ENCODE measurements at places on chromosomes 13 and 19.
A peak's percentile ranks its signal among the peaks of the same experiment; 100 is the strongest.

GRCh38 chr13:109665240-109665639 is 121.1 kb downstream of the IRS2 start:
- no peak for DNase-seq

- no peak for DNase-seq
Observed at GRCh38 chr13:84445776-84446175, 563.5 kb upstream of the SLITRK1 start.

GRCh38 chr13:25204863-25205262 is 32.8 kb upstream of the AMER2 start:
- no peak for DNase-seq

- DNase-seq: no peak
Observed at GRCh38 chr19:43575955-43576878, 616 bp downstream of the PINLYP start.

- DNase-seq: no peak
Observed at GRCh38 chr13:81874253-81874652, 1533.3 kb upstream of the SPRY2 start.

DNA sequence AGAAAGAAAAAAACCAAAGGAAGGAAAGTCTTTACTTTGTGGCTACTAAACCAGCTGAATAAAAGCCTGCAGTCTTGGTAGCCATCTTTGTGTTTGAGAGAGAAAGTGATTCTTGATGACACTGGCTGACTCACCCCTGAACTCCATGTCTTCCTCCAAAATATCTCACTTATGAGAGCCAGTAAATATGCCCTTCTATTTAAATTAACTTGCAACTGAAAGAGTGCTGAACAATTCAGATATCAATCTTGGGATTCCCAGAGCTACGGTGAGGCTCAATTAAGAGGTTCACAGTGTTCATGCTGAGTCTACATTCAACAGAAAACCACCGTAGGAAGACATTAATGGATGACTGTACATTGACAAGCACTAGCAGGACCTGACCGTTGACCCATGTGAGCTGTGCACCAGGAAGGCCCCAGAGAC is 57.9 kb downstream of the KCTD12 start:
- DNase-seq: no peak

GRCh38 chr13:55727683-55728082 is 1413.0 kb upstream of the PRR20A start:
- no peak for DNase-seq

GRCh38 chr19:19062454-19063182 is 1.2 kb upstream of the SLC25A42 start:
- DNase-seq: no peak

GRCh38 chr13:90933097-90933826 is 414.2 kb upstream of the MIR17HG start:
- DNase-seq: no peak

DNA sequence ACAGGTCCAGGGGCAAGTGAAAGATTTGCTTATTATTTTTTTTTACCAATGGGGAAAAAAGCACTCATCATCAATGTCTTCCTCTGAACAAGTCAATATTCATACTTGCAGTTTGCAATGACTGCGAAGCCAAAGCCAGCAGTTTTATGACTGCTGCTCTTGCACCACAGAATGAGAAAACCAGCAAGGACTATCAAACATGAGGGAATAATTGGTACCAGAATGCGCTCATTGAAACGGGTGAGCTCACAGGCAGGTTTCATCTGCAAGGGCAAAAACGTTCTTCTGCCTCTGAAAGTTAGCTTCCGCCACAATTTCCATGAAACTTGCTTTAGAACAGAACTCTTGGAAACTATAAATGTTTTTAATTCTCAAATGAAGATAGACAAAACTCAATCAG is 5.5 kb downstream of the DLEU7 start:
- no peak for DNase-seq

DNA sequence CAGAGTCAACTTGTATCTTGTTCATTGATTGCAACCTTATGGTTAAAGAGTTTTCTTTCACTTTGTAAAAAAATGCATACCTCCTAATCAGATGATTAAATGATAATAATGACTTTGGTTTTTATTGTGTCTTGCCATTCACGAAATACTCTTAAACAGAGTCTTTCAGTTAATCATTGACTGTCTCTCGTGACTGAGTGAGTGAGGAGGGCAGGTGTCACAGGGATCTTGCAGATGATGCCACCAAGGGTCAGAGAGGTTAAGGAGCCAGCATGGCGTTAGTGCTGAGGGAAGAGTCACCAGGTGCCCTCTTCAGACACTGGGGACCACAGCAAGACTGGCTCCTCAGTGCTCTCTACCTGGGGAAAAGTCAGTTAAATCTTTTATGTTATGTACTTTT is 8.0 kb downstream of the GPATCH1 start:
- no peak for DNase-seq

- DNase-seq: peak; percentile 57
Observed at GRCh38 chr13:49997955-49998354, 1.1 kb downstream of the TRIM13 start.

DNA sequence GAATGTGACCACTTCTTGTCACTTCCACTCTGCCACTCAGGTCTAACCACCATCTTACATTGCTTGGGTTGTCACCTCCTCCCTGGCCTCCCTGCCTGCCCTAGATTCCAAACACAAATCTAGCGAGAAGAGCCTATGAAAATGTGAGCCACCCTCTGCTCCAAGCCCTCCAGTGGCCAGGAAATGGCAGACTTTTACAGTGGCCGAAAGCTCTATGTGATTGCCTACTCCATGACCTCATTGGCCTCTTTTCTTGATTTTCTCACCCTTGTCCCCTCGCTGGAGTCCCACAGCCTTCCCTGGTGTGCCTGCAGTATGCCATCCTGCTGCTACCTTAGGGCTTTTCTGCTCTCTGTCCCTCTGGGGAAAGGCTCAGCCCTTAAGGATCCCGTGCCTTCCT is 84.2 kb downstream of the LRCH1 start:
- DNase-seq: no peak

- no peak for DNase-seq
Observed at GRCh38 chr13:50374517-50374916, 359.3 kb downstream of the KCNRG start.

DNA sequence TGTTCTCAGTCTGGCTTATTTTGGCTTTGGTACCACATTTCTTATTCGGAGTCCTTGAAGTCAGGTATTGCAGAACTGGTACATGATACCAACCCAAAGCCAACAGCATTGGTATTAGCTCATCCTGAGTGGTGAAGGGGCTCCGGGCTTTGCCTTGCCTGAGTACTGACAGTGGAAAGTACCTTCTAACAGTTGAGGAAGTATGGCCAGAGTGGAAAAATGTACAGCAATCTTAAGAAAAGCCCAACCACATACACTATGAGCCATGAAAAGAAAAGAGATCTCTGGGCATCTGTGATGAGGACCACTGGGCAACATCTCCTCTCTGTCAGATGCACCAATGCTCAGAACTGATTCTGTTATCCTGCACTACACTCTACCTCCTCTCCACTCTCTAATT is 8.3 kb downstream of the LCP1 start:
- DNase-seq: no peak

DNA sequence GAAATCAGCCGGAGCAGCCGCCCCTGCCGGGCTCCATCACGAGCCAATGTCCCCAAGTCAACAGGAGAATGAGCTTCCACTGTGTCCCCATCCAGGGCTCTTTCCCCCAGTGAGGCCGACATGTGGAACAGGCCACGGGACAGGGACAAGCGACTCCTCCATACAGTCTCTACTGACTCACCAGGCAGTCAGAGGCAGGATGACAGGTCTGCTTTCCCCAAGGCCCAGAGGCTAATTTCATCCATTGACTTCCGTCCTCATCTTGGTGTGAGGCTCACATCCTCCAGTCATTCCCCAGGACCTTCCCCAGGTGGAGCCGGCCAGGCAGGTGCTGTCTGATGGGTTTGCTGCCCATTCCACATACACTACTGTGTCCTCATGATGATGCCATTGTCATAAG is 3.5 kb downstream of the CEACAM6 start:
- no peak for DNase-seq

DNA sequence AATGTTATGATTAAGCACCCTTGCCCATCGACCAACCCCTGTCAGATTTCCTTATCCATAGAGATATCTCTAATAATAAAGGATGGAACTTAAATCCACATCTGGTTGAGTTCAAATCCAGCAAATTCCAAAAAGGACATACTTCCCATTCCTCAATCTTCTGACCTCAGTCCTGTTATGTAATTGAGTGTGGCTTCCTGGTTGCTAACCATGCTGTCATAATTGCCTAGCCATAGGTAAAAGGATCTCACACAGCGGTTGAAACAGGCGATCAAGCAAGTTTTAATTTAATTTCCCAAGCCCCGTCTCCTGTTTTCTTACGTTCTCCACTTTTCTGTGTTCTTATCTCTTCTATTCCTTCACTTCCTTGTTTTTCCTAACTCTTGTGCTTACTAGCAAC is 550.3 kb downstream of the GPC6 start:
- no peak for DNase-seq

GRCh38 chr13:67298297-67298696 is 68.2 kb upstream of the PCDH9 start:
- no peak for DNase-seq

DNA sequence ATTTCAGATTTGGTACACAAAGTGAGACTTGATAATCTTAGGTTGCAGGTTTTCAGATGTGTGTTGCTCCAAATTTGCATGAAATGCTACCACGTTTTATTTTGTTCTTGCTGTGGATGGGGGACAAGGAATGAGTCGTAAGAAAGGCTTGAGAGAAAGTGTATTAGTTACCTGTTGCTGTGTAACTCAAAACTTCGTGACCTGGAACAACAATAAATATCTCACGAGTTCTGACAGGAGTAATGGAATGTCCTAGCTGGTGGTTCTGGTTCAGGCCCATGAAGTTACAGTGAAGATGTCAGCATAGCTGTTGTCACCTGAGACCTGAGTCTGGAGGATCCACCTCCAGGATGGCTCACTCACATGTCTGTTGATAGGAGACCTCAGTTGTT is 1.2 kb downstream of the ZNF8 start:
- DNase-seq: no peak

- no peak for DNase-seq
Observed at GRCh38 chr19:38564981-38565690, 52.6 kb downstream of the MAP4K1 start.

DNA sequence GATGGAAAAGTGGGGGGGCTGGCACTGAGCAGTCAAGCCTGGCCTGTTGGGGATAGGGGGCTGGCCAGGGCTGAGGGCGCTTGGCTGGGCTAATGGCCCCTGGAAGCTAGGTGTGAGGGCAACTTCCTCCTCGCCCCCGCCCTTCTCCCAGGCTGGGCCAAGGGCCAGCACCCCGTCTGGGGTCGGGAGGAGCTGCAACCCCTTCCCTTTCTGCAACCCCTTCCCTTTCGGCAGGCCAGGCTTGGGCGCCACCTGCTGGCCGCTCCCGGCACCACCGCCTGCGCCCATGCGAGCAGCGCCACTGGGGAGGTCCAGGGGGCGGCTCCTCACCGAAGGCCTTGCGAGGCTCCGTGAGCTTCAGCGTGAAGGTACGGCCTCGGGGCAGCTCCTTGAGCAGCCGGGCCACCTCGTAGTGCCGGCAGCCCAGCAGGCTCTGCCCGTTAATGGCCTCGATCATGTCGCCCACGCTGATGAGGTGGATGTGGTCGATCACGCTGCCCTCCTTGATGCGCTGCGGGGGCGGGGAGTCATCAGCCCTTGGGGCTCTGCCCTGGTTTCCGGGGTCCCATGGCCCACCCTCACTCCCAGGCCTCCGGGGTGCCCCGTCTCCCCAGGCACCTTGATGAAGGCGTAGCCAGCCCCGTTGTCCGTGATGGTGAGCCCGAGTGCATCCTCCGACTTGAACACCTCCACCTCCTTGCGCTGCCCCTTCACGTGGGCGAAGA is 5.0 kb upstream of the PTGER1 start:
- DNase-seq: no peak

DNA sequence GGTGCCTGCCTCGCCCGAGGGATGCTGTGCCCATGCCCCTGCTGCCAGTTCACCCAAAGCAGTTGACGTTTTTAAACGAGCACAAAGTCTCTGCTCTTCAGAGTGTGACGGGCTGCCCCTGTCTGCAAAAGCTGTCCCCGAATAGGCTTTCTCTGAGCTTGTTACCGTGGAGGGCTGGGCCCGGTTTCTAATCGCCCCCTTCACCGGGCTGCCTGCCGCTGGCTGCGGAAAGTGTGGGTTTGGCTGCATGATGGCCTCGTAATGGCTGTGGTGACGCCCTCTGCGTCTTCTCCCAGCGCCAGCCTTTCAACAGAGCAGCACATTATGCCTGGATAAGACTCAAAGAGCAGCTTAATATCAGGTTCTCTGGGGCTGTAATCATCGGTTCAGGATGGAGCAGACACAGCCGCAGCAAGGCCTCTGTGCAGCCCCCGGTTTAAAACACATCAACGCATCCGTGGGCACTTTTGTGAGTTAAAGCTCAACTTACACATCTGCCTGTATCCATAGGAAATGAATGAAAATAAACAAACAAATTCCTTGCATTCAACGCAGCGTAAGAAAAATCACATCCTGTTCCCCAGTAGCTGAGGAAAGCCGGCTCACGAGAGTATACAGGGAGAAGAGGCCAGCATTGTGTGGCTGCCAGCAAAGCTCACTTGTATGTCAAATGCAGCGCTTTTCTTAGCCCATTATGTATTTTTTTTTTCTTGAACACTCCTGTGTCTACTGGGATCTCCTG is 166.4 kb upstream of the SOX1 start:
- no peak for DNase-seq

GRCh38 chr19:12792051-12792852 is 966 bp downstream of the JUNB start:
- no peak for DNase-seq

- no peak for DNase-seq
Observed at GRCh38 chr19:36266375-36266961, 51.6 kb downstream of the ZNF146 start.

GRCh38 chr19:10936661-10937084 is 8.1 kb downstream of the TIMM29 start:
- peak; percentile 40 for DNase-seq

GRCh38 chr19:49954092-49954829 is 6.7 kb downstream of the SIGLEC11 start:
- DNase-seq: peak; percentile 62

GRCh38 chr13:111252446-111253364 is 67.7 kb upstream of the TEX29 start:
- DNase-seq: no peak

GRCh38 chr13:24661713-24662112 is 18.5 kb upstream of the ATP12A start:
- peak; percentile 83 for DNase-seq

DNA sequence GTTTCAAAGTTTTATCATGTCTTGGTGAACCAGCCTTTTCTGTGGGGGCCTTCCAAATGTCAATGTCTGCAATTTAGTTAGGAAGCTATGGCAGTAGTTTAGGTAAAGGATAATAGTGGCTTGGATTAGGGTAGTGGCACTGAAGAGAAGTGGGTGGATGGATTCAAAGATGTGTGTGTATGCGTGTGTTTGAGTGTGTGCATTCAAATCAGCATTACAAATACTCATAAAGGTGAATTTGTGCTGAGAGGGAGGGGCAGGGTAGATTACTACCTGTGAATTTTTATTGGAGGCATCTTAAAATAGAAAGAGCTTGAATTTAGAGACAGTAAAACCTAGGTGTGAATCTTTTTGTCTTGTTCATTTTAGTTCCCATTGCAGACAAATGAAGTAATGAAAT is 16.9 kb downstream of the NDFIP2 start:
- no peak for DNase-seq

Measured in NCI-H526 treated with DMSO at 0.1 percent for 48 hours (cell line).